ENCODE measurements at places on chromosomes 2 and 18.

DNA sequence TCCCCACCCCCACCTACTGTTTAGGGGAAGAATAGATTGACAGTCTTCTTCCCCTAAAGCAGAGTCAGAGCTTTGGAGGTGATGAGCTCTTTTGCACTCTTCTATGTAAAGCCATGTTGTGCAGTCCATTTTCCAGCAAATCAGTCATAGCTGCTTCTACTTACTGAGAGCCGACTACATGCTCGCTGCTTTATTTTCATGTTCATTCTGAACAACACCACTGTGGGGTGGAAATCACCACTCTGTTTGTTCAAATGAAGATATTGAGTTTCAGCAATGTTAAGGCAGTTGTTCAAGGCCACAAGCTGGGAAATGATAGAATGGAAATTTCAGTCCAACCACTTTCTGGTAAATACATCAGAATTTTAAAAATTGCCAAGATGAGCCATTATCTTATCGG, 88.3 kb downstream of the INSIG2 start:
- no peak for DNase-seq

DNA sequence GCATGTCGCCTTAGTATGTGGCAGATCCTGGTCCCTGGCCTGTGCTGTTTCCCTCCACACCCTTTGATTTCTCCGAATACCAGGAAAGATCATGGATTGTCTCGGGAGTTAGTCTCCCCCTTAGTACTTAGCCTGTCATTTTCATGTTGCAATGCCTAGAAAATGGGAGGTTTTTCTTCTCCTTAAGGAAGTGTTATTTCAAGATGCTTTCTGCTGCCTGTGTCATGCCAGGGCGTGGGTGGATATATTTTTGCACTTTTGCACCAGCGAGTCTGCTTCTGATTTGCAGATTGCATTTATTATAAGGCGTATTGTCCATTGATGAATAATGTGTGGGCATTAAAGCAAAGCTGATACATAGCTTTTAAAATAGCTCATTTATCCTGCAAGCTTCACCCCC, 223.5 kb downstream of the NEDD4L start:
- peak; percentile 42 for DNase-seq

- DNase-seq = no peak
Observed at GRCh38 chr2:229943171-229943570, 20.9 kb downstream of the FBXO36 start.

DNA sequence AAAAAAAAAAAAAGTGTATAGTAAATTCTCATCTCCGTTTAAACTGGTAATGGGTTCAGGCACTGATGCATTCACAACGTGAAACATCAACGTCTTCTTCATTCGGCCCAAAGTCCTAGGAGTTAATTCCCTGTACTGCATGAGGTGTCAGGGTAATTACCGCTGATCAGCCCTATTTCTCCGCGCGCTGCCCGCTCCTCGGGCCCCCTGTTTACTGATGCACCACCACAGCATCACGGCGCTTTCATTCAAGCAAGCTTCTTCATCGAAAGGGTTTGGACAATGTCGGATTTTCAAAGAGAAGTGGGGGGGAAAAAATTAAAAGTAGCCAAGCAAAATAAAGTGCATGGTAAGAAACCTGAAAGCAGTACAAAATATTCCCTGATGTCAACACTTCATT, 352.0 kb upstream of the POU3F3 start:
- no peak for DNase-seq

DNA sequence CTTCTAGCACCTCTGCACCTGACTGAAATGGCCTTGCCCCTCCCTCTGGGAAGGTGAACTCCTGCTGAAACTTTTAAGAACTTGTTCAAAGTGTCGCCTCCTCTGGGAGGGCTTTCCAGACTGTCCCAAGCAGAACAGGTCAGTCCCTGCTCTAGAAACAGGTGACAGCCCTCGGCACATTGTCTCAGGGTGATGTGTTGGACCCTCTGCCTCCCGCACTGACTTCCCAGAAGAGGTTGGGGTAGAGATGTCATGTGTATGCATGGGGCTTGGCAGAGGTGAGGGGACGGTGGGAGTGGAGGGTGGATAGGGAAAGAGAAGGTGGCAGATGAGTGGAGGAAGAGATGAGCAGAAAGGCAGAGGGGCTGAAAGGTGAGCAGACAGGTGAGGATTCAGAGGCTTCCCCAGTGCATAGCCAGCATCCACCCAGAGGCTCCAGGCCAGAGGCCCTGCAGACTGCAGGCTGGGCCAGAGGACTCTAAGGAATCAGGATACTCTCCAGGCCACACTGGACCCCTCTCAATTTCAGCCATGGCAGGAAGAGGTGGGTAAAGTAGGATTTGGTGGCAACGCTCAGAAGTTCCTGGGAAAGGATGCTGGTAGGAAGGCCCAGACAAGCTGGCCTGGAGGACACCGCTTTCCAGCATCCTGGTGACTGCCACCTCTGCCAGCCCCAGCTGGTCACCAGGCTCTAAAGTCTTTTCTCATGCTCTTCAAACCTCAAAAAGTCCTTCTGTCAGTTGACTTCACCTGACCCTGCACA, 24.8 kb upstream of the TNS1 start:
- no peak for DNase-seq

DNA sequence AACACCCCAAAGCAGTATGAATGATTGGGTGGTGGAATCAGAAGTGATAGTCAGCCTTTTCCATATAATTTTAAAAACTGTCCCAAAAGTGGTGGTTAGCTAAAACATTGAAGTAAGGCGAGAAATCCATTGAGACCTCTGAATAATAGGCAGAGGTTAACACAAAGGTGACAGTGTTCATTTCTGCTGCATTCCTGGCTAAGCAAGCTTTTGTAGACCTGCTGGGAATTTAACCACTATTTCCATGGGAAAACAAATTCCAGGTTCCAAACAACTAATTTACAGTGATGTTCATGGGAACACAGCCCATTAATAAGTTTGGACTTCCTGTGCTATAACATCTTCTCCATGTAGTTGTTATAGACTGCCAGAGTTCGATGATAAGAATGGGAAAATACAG, 6.3 kb upstream of the INO80D start:
- no peak for DNase-seq

GRCh38 chr18:77379976-77380509, 130.4 kb downstream of the GALR1 start:
- no peak for DNase-seq

- DNase-seq = no peak
Observed at GRCh38 chr2:166762746-166763145, 125.5 kb upstream of the XIRP2 start.

Measured in Ammon's horn (tissue), 1 donor.